ENCODE measurements at places on chromosomes 1 and 21.

DNA sequence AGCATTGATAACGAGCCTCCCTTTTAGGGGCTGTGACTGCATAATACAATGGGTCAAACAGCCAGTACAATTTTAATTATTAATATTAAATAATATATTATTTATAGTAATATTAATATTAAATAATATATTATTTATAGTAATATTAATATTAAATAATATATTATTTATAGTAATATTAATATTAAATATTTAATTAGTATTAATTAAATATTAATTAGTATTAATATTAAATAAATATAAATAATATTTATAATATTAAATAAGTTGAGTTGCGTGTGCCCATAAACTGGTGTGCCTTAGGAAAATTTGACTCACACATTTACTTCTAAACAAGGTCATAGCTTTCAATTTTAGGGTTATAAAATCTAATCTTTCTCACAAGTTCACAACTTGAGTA is 509.3 kb upstream of the RGS18 start:
- DNase-seq = no peak

DNA sequence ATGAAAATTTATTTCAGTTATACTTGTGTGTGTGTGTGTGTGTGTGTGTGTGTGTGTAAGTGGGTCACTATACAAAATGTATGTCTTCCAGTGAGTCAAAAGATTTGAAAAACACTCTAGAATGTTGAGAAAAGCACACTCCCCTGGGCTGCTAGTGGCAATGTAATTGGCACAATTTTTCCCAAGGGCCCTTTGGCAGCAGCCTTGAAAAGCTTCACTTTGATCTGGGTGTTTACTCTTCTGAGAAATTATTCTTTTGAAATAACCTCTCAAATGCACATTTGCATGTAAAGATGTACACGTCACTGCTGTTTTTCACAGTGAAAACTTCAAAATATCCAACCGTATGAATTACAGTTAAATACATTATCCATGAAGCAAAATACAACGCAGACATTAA is 22.1 kb upstream of the SLC44A3 start:
- no peak for DNase-seq

DNA sequence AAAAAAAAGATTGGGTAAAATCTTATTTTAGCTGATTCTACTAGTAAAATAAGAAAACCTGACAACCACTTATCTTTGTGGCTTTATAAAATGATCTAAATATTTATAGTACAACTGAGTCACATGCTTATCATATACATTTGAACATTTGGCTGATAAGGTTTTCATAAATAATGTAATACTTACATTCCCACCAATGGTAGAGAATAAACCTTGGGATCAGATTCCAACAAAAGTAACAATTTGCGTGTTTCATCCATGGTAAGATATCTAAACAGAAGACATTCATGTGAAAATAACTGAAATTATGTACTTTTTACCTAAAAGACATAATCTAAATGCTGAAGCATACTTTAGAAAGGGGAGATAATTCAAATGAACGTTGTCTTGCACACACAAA is 18.4 kb downstream of the STIL start:
- DNase-seq = no peak

DNA sequence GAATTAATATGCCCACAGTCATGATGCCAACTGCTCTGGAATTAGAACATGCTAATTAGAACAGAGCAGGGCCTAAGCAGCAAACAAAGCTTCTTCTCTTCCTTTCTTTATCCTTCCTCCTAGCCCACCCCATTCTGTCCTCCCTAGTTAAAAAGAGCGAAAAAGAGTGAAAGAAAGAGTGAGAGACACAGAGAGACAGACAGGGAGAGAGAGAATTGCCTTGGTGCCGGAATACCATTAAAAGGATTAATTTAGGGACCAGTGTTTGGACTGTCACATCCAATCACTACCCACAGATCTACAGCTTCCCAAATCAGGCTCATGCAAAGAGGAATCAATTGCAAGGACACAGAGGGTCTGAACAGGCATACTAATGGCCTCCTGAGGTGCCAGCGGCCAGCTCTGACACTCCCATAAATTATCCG is 7.0 kb downstream of the ERI3 start:
- no peak for DNase-seq
